ENCODE measurements at places on chromosomes 11 and 22.

GRCh38 chr11:1884303-1884700 is 7.4 kb downstream of the PRR33 start:
- DNase-seq: no peak

- no peak for DNase-seq
Observed at GRCh38 chr22:36052505-36052941, 23.9 kb upstream of the RBFOX2 start.

DNA sequence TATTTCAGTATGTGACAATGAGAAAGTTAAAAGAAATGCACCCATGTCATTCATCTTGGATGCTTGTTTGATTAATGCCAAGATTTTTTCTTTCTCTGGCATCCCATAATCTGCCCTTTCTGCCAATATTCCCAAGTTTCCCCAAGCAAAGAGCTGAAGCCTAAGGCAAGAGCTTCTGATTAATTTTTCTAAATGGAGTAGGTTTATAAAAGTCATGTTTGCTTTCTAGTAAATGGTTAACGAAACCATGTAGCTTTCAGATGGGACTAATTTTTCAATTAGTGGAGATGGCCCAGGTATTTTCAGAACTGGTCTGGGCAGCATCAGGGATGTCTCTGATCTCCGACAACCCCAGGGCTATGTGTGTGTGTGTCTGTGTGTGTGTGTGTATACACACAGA is 55.3 kb downstream of the LRRC4C start:
- no peak for DNase-seq

DNA sequence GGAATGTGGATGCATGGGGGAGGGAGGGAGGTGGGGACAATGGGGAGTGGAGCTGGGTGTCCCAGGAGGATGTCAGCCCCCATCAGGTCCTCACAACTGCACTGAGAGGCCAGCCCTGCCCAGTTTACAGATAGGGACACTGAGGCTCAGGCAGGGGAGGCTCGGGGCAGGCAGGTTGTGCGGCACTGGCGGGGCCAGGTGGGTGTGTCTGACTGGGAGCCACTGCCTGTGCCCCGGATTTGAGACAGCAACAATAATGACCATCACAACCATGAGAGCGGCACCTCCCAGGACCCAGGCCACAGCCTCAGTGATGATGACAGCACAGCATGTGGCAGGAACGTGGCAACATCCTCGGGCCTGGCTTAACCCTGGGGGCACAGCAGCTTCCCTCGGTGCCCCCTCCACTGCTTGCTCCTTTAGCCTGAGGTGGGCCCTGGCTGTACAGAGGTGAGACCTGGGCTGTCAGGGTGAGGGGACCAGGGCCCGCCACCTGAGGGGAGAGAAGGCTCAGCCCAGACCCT is 32.0 kb downstream of the SHISAL1 start:
- DNase-seq: no peak

- no peak for DNase-seq
Observed at GRCh38 chr22:32854351-32854804, 52.9 kb downstream of the TIMP3 start.

DNA sequence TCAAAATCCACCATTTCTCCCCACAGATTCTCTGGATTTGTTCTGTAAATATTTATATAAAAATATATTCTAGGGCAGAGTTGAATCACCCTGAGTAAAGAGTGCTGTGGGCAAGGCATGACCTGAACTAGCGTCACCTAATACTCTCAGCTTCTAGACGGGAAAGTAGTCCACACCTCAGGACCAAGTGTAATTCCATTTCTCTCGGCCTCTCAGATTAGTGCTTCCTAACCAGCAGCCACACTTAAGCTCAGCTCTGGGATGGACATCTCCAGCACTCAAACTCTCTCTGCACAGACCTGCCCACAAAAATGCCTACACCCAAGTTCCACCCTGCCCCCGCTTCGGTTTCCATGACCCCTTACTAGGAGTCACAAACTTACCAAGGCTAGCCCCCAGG is 5.3 kb downstream of the SPTBN2 start:
- no peak for DNase-seq

GRCh38 chr22:27060190-27060589 is 402.8 kb downstream of the MIAT start:
- no peak for DNase-seq

GRCh38 chr11:2002042-2002776 is 4.6 kb upstream of the H19 start:
- no peak for DNase-seq

GRCh38 chr11:122659676-122660554 is 4.4 kb downstream of the UBASH3B start:
- no peak for DNase-seq

GRCh38 chr11:8149726-8150125 is 19.1 kb downstream of the RIC3 start:
- DNase-seq: no peak

- no peak for DNase-seq
Observed at GRCh38 chr11:114060392-114061047, 1.0 kb downstream of the ZBTB16 start.

DNA sequence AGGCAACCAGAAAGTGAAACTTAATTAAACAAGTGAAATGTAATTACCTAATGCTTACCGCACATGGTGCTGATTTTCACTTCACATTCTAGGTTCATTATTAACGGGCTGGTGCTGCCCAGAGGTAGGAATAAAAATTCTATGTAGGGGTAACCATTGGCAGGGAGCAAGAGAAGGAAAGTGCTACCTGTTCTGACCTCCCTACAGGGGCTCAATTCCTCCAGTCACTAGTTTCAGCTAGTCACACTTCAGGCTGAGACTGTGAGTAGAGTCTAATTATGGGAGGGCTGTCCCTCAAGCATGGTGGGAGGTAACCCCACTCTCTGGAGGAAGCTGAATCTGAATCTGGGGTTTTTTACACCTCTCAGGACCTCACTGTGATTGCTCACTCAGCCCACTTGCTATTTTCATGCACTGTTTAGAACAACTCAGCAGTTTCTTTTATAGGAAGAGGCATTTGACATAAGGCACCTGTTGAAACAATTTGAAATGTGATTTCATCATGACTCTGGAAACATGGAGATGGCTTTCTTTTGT is 75.4 kb downstream of the MAML2 start:
- DNase-seq: peak; percentile 57

DNA sequence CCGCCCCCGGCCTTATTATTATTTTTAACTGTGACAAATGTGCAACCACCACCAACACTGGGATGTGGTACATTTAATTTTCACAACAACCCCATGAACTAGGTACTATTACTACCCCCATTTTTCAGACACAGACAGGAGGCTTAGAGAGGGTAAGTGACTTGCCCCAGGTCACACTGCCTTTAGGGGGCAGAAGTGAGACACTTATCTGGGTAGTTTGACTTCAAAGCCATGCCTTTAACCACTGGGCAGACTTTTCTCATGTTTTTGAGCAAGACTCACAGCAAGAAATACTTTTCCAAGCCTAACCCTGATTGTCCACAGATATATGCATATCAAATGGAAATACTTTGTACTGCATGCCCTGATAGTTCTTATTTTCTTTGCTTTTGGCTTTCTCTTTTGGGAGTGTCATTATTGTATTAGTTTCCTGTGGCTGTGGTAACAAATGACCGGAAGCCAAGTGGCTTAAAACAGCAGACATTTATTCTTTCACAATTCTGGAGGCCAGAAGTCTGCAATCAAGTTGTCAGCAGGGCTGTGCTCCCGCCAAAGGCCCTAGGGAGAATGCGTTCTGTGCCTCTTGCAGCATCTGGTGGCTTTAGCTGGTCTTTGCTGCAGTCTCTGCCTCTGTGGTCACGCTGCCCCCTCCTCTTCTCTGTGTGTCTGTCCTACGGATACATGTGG is 110.8 kb downstream of the GRIK4 start:
- no peak for DNase-seq

GRCh38 chr11:66478729-66479393 is 1.4 kb upstream of the DPP3 start:
- DNase-seq: no peak

GRCh38 chr11:125093502-125093901 is 17.9 kb downstream of the TMEM218 start:
- DNase-seq: no peak

- no peak for DNase-seq
Observed at GRCh38 chr11:29336727-29337575, 679.9 kb downstream of the KCNA4 start.

- DNase-seq: no peak
Observed at GRCh38 chr22:48309115-48309705, 1518.5 kb downstream of the BRD1 start.

DNA sequence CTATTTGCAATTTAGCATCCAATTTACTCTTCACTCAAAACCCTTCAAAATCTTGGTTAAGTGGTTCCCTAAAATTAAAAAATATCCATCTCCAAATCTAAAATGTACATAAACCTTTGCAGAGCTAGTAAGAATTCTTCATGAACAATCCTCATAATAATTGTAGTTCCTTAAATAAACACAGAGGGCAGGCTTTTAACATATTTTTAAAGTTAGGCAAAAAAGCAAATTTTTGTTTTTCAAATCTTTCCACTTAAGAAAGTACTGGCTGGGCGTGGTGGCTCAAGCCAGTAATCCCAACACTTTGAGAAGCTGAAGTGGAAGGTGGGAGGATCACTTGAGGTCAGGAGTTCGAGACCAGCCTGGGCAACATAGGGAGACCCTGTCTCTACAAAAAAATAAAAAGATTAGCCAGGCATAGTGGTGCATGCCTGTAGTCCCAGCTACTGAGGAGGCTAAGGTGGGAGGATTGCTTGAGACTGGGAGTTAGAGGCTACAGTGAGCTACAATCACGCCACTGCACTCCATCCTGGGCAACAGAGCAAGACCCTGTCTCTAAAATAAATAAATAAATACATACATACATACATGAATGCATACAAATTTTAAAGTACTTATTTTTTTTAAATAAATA is 25.1 kb upstream of the PLAAT3 start:
- no peak for DNase-seq

GRCh38 chr11:31913985-31914384 is 102.9 kb upstream of the PAX6 start:
- DNase-seq: no peak

DNA sequence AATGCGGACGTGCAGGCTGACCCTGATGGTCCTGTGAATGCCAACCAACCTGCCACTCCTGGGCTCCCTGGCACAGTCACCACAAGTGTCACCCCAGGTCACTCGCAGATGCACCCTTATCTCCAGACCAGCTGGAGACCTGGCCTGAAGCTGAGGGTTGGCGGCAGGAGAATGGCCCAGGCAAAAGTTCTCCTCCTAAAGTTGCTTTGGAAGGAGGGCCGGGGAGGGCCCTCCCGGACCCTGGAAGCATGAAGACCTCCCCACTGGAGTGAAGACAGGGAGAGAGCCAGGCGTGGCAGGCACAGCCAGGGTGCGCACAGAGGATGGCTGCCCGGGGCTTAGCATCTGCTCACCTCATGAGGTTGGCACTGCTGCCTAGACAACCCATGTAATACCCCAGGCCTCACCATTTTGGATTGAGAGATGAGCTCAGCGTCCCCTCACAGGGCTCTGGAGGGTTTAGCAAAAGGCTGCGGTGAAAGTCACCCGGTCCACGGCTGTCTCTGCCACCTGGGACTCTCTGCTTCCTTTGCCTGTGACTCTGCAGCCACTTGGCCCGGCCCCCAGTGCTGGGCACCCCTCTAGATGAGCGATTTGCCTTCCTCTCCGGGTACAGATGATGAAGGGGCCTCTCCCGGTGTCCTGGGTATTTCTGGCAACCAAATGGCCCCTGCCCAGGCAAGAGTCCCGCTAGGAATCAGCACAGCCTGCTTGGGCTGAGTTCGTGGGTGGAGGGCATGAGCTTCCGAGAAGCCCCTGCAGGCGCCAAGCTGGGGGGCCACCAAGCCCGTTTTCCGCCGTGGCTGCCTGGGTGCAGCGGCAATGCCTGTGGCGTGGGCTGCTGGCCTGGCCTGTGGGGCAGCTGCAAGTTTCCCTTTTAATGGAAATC is 48.3 kb upstream of the SEPTIN5 start:
- no peak for DNase-seq

- no peak for DNase-seq
Observed at GRCh38 chr22:29330753-29331152, 15.3 kb upstream of the RASL10A start.

DNA sequence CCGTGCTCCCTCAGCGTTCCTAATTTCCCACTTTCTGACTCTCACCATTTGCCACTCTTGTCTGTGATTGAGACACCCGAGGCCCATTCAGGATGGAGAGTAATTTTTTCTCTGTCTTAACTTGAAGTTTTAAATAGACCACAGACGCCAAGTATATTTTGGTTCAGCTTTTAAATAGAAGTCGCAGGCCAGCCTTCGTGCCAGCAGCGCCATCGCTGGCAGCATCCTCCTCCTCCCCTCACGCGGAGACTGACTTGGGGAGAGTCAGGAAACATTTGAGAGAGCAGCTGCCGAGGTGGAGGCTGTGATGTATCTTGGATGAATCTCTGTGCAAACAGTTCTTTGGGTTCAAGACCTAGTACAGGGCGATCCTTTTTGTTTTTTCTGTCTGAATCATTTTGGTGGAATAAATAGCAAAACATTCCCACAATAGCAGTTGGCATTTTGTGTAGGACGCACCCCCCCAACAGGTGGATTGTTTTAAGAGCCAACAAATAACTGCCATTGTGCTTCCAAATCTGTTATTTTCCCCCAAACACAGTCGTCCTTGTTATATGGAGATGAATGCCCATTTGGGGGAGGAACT is 889 bp upstream of the DMC1 start:
- DNase-seq: peak; percentile 4

- no peak for DNase-seq
Observed at GRCh38 chr11:15754221-15754620, 602.1 kb downstream of the SOX6 start.

GRCh38 chr11:67634366-67635230 is 4.9 kb upstream of the NUDT8 start:
- DNase-seq: no peak

DNA sequence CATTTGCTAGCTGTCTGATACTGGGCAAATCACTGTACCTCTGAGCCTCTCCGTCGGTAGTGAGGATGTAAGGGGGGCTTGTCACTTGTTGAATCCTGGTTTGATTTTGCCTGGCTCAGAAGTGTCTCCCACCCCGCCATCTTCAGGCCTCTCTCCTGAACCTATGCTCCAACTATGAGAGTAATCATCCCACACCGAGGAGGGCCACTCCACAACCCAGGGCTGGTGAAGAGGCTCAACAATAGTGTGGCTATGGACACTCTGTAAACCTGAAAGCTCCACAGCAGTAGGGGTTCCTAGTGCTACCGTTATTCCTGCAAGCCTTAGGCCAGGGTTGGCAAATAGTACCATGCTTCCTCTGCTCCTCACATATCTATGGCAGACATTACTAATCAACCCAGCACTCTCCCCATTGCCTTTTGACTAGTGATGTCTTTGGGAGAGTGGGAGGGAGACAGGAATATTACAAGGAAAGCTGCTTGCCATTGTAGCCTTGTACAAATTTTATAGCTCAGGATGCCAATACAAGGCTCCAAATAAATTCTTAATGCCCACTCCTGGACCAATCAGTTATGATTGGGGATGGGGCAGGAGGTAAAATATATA is 134.0 kb upstream of the TEAD1 start:
- DNase-seq: no peak

DNA sequence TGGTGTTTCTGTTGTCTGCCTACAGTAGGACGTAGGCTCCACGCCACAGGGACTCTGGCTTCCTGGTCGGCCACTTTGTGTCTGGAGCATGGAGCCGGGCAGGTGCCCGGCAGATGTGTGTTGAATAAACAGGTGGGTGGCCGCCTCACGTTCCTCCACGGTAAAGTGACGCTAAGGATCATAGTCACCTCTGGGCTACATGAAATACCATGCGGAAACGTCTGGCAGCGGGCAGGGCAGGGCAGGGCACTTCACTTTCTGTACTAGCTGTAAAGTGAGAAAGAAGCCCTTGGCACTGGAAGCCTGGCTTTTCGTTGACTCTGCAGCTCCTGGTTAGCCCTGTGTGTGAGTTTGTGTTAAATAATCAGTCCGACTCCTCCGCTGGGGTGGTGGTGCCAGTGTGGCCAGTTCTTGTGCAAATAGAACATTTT is 52.4 kb downstream of the MCM5 start:
- no peak for DNase-seq

GRCh38 chr22:17412232-17412631 is 43.0 kb downstream of the CECR2 start:
- DNase-seq: no peak
